ENCODE measurements at places on chromosomes 4 and X.

DNA sequence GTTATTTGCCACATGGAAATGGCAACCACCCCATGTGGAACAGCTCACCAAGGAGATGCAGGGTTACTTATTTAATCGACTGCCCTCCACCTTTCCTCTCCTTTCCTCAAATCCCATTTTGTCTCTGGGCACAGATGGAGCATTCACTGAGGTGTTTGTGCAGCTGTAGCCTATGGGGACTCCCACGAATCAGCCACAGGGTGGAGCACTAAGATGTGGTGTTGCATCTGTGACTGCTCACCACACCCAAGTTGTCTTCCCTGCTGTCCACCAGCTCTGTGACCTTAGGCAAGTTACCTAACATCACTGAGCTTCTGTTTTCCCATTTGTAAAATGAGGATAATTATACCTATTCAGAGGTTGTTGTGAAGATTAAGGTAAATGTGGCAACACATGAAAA, 252.4 kb upstream of the CPEB2 start:
- DNase-seq = no peak

GRCh38 chr4:143514497-143514896, 995 bp downstream of the SMARCA5 start:
- no peak for DNase-seq

GRCh38 chr4:83772685-83773084, 236.8 kb downstream of the GPAT3 start:
- DNase-seq = no peak

GRCh38 chrX:28659269-28659668, 72.0 kb downstream of the IL1RAPL1 start:
- no peak for DNase-seq

GRCh38 chr4:68176500-68176899, 46.8 kb upstream of the TMPRSS11F start:
- DNase-seq = no peak

- DNase-seq = no peak
These were observed 124.3 kb downstream of the MAPK10 start for GRCh38 chr4:86235549-86235948.

- no peak for DNase-seq
These were observed 603 bp downstream of the MAD2L1 start for GRCh38 chr4:120065974-120066516.

- no peak for DNase-seq
These were observed 2706.8 kb downstream of the ARAP2 start for GRCh38 chr4:33537527-33537926.

GRCh38 chr4:113682730-113683537, 78.6 kb downstream of the CAMK2D start:
- DNase-seq = peak; percentile 28
